ENCODE measurements at places on chromosomes 11 and 22.

GRCh38 chr11:10540546-10540914 is 457 bp downstream of the RNF141 start:
- no peak for DNase-seq

DNA sequence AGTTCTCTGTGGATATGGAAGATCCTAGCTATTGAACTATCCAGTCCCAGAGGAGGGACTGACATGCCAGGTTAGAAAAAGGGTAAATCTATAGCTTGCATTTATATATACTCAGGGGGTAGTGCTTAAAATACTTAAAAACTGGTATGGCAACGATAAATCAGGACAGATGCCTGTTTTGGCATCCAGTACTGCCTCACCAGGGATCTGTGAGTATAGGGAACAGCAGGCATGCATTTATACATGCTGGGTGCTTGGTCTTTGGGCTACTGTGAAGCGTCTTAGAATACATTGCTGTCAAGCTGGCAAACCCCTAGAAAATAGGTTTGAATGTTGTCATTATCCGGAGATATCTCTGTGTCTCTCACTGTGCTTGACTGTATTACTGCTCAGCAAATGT is 94.2 kb upstream of the DRD2 start:
- no peak for DNase-seq

GRCh38 chr22:36470162-36470993 is 11.1 kb downstream of the TXN2 start:
- DNase-seq, result peak; percentile 47

DNA sequence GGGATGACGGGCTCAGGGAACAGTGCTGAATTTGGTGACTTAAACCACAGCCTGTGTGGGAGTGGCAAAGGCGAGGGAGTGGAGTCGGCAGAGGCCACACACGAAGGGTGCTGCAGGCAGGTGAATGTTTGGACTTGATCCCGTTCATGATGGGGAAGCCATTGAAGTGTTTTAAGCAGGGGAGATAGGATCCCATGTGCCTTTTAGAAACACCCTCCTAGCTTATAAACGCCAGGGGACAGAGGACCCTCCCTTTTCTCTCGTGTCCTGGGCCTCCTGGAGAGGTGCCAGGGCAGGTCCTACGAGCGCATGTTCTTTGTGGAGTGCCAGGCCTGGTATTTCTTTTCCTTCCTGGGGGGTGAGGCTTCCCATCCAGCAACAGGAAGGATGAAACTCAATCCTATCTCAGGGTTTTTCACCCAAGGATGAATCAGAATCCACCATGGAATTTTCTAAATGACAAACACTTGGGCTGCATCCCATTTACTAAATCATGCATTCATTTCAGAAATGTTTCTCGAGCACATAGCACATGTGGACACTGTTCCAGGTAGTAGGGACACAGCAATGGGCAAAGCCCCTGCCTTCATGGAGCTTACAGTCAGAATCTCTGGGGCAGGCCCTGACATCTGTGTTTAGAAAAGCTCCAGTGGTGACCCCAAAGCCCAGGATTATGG is 59.6 kb downstream of the CHRDL2 start:
- DNase-seq, result no peak

GRCh38 chr22:49113758-49114157 is 713.9 kb downstream of the BRD1 start:
- no peak for DNase-seq

DNA sequence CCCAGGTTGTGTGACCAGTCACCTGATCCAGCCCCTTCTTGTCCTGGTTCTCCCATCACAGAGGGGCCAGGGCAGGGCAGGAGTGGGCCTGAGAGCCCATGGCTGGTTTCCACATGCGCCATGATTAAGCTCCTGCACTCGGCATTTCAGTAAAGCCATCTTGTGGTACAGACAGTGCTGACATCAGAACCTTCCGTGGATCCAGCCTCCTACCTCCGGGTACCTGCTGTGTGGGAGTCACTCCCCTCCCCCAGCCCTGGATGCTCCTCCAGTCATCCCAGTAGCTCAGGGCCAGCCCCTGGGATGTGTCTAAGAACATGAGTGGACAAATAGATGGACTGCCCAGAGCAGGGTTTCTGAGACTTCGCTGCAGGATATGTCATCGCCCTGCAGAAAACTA is 22.1 kb upstream of the MGAT3 start:
- no peak for DNase-seq

GRCh38 chr22:28742562-28742962 is 723 bp downstream of the HSCB start:
- no peak for DNase-seq

DNA sequence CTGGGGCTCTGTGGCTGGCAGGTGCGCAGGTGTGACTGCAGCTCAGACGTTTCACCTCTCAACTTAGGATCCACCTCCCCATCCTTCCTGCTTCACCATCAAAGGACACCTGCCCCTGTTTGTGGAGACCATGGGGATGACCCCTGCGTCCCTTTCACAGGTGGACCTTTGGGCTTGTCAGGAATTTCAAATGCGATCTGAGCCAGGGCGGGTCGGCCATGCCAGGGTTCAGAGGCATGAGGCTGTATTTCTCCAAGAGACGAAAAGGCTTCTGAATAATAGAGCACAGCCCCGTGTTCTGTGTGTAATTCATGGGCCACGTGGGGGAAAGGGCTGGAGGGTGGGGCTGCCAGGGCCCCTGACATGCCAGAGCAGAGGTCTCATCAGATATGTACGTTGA is 668.0 kb downstream of the BRD1 start:
- no peak for DNase-seq

GRCh38 chr11:60121264-60121663 is 32.8 kb downstream of the MS4A2 start:
- no peak for DNase-seq

DNA sequence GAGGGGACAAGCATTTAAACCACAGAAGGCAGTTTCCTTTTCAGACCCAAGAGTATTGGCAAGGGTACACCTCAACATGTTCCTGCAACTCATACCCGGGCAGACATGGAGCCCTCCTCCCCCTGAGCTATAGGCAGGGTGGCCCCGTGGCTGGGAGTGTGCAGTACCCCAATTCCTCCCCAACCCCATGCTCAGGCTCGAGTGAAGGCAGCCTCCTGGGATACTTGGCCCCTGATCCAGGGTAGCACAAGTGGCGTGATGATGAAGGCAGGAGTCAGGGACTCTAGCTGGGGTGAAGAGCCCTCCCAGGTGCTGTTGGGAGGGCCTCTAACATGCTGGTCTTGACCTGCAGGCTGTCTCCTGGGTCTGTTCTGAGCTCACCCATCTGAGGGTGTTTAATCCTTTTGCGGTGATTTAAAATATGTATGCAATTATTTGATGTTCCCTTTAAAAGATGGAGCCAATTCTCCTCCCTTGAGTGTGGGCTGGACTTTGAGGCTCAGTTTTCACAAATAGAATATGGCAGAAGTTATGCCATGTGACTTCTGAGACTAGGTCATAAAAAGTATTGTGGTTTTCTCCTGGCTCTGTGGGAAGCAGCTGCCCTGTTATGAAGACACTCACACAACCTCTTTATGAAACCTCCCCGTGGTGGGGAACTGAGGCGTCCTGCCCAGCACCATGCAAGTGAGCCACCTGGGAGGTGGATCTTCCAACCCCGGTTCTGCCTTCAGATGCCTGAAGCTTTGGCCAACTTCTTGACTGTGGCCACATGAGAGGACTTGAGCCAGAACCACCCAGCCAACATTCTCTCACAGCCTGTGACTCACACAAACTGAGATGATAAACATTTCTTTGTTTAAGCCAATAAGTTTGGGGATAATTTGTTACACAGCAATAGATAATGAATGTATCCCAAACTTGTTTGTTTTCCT is 54.7 kb upstream of the NECTIN1 start:
- DNase-seq, result no peak

DNA sequence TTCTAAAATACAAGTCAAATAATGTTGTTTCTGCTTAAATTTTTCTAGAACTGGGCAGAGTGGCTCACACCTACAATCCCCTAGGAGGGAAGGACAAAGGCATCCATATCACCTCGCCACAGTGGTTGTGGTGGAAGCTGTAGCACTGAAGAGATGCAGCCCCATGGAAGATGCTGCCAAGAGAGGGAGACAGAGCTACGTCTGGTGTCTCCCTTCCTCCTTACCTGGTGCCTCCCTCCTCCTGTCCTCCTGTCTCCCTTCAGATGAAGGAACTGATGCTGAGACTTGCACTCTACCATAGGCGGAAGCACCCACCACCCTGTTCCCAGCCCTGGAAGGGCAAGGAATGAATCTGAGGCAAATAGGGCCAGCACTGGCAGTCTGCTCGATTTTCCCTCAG is 22.3 kb downstream of the MMP27 start:
- DNase-seq, result no peak

DNA sequence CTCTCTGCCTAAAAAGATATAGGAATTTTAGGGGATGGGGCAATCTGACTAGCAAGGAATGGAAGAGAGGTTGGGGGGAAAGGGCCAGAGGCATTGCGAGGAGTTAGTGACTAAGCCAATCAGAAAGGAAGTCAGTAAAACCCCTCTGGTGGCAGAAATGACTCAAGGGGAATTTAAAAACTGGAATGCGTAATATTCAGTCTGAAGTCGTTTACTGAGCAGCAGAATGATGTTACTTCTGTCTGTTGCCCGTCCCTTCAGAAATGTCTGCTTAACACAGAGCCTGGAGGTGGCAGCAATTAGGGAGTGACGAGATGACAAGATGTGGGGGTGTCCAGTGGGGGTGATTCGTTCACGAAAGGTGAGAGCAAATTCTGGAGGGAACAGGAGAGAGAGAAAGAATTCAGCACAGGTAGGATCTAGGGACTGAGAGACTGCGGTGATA is 107.7 kb upstream of the CLMP start:
- no peak for DNase-seq

GRCh38 chr11:109121173-109121932 is 300.6 kb upstream of the C11orf87 start:
- no peak for DNase-seq

DNA sequence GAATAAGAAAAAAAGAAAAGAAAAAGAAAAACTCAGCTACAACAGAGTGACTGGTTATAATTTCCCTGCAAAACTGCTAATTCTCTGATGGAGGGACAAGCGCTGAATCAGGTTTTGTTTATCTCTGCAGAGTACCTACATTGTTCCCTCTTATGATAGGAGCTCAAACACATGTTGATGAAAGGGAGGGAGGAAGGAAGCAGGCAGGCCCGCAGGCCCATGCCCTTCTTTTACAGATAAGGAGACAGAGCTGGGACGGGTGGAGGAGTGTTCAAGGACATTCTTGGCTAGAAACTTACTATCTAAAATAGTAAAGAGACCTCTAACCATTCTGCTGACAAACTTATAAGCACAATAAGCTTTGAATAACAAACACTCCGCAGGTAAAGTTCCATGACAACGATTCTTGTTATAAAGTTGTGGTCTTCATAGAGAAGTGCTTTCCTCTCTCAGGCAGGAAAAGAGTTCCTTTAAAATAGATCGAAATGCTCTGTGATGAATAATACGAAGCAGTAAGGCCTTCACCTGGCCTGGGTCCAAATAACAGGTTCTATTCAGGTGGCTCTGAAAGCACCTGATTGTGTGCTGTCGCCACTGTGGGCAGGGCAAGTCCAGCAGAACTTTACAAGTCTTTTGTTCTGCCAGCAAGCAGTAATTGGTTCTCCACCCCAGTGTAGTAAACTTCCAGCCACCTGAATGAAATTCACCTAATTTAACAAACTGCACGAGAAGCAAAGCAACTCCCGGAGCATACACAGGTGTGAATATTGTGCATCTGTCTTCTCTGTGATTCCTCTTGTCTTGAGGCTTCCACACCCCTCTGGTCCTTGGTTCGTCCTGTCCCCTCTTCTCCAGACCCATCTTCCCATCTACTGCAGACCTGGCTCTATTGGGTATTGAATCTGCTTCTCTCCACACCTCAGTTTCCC is 15.3 kb upstream of the MICAL2 start:
- DNase-seq, result no peak

DNA sequence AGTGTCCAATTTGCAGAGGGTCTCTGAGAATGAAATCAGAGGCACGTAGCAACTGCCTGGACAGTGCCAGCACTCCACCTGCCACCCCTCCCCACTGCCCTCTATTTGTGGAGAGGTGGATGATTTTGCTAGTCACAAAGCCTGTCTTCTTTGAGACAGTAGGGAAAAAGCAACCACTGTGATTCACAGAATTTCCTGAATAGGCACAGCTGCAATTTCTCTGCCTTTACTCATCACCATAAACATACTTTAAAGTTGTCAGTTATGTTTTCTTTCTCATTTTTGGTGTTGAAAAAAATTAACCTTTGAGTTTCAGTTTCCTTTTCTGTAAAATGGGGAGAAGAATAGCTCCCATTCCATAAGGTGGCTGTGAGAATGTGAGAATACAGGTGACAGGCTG is 134.3 kb downstream of the TEAD1 start:
- no peak for DNase-seq

DNA sequence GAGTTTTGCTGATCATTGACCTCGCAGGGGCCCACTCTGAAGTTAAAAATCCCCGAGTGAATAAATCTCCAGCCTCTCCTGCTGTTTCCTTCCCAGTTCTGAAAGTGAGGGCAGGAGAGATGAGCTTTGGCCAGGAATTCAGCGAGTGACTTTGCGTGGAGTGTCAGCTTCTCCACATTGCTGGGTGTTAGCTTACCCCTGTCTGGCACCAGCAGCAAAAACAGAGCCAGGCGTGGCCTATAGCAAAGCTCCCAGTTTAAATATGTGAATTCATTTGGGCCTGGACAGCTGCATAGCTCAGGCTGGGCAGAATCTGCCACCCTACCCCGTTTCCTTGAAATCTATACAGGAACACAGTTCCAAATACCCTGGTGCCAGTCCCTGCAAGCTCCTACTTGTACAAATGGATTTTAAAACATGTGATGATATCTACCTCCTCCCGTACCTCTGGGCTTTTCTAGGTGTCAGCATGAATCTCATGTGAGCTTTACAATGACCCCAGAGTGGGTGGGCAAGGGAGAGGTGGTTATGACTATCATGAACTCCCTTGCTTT is 25.6 kb downstream of the TIMP3 start:
- no peak for DNase-seq

DNA sequence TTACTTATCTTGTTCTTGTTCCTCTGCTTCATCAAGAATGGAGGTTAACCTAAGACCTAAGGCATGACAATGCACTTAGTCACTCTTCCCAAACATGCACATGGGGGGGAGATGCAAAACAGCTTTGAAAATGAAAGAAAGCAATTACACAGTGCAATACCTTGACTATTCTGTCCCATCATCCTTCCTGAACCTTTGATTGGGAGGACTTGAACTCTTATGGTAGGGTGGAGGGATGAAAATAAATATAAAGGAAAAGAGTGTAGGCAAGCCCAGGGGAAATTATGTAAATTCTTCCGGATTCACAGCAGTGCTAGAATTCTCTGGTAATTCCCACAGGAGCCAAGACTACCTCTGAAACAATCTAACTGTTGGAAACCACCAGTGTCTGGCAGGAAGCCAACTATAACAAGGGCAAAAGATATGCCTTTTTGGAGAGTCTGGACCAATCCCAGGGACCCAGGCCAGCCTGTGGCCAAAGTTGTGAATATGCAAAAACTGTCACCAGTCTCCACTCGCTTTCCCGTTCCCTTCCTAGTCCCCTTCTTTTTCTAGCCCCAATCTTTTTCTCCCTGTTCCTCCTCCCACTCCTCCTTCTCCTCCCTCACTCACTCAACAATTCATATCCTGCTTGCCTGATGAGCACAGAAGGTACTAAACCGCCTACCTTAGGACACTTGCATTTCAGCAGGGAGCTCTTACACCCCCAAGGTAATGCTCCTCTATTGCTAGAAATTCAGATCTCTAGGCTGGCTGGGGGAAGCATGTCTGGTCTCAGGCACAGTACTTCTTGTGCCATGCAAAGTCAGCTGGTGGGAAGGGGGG is 2.5 kb upstream of the RCN1 start:
- no peak for DNase-seq

- no peak for DNase-seq
Observed at GRCh38 chr11:59776210-59777066, 21.3 kb downstream of the STX3 start.

- DNase-seq, result no peak
Observed at GRCh38 chr11:10494636-10495463, 39.8 kb downstream of the AMPD3 start.

GRCh38 chr11:79095424-79095823 is 345.4 kb downstream of the TENM4 start:
- no peak for DNase-seq
